ENCODE measurements at places on chromosomes 2 and 18.

DNA sequence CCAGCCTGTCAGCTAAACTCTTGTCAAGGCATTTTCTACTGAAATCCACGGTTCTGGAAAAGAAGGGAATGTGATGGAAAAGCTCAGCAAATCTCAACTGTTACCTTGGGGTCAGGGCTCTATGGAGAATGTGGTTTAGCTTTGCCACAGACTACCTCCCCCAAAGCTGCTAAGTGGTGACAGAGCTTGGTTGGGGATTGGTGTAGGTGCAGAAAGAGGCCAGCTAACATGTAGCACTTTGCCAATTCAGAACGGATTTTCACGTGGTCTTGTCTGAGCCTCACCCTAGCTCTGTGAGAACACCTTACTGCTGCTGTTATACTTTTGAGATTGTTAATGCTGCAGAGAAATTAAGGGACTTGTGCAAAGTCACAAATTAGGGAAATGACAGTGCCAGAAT, 331.1 kb downstream of the RND3 start:
- no peak for DNase-seq

- no peak for DNase-seq
These were observed 500.2 kb downstream of the EIPR1 start for GRCh38 chr2:2877427-2877826.

- DNase-seq = no peak
These were observed 171.2 kb downstream of the SPAG16 start for GRCh38 chr2:213455316-213456008.

- no peak for DNase-seq
These were observed 543.0 kb upstream of the TNP1 start for GRCh38 chr2:217402761-217403383.

- no peak for DNase-seq
These were observed 14.0 kb downstream of the ANXA4 start for GRCh38 chr2:69755862-69756467.

DNA sequence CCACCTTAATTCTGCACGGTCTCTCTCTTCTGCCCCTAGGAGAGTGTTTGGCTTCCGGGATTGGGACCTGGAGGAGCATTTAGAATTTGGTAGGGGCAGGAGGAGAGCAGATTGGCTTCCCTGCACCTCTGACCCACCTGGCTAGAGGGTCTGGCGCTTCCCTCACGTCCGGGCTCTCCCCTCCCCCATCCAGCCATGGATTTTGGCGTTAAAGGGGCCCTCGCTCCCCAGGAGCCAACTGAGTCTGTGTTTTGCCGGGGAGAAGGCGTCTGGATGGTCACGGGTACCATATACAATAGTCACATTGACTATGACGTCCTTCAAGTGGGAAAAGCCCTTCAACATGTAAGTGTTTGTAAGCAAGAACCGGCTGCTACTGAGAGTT, 6.6 kb downstream of the HOXD3 start:
- no peak for DNase-seq

- no peak for DNase-seq
These were observed 30.3 kb downstream of the FAM228A start for GRCh38 chr2:24205131-24205530.

DNA sequence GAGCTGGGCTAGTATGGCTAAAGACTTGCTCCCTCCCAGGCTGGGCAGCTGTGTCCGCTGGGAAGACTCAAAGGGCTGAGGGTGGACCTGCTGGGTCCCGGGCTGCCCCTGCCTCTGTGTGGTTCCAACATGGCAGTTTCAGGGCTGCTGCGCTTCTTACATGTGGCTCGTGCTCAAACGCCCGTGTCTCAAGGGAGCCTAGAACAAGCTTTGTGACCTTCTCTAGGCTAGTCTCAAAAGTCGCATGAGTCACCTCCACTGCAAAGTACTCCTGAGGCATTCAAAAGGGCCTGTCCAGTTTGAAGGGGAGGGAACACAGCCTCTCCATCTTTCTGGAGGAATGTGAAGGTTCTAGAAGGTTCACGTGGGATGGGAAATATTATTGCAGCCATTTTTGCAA, 44.7 kb upstream of the RAB31 start:
- DNase-seq = no peak

- no peak for DNase-seq
These were observed 15.5 kb upstream of the ABCB11 start for GRCh38 chr2:169046440-169047151.

- DNase-seq = no peak
These were observed 367.0 kb downstream of the RND3 start for GRCh38 chr2:150120326-150120955.

DNA sequence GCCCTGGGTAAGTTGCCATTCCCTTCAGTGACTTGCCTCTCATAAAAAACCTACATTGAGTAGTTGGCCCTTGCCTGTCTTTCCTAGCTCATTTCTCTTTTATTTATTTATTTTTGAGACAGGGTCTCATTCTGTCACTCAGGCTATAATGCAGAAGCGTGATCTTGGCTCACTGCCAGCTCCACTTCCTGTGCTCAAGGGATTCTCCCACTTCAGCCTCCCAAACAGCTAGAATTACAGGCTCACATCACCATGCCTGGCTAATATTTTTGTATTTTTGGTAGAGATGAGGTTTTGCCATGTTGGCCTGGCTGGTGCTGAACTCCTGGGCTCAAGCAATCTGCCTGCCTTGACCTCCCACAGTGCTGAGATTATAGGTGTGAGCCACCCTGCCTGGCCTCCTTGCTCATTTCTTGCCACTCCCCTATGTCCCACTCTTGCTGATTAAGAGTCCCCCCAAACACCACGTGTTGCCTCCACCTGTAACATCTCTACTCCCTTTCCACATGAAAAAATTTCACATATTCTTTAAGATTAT, 12.6 kb downstream of the EVA1A start:
- DNase-seq = no peak

GRCh38 chr2:238226698-238227586, 12.9 kb downstream of the HES6 start:
- DNase-seq = no peak

GRCh38 chr2:12716032-12716281, 779 bp upstream of the TRIB2 start:
- DNase-seq = peak; percentile 78

DNA sequence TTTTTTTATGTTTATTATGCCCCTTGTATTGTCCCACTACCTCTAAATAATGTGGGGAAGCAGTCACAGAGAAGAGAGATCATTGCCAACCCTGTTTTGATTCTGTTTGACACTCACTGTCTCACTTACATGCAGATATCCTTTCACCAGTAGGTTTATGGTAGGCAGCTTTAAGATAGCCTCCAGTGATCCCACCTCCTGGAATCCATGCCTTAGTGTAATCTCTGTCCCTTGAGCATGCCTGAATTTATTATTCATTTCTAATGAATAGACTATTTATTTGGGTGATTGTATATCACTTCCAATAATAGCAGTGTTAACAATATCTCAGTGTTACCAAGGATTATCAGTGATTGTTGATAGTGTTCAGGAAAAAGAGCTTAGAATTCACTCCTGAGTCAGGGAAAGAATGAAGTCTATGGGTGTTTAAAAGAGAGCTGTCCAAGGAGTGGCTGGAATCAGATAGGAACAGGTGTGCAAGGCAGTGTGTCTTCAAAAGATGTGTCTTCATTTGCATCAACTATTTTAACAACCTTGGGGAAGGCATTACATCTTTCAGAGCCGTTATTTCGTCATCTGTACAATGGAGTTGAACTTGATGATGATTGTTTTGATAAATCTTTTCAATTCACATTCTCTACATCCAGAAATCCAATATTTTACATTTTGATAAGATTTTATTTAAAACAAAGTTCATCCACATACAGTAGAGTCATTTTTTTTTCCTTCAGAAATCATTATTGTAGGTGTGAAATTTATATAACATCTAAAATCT, 31.9 kb downstream of the PKP4 start:
- no peak for DNase-seq

- no peak for DNase-seq
These were observed 103.3 kb downstream of the CTAGE1 start for GRCh38 chr18:22314420-22314819.

DNA sequence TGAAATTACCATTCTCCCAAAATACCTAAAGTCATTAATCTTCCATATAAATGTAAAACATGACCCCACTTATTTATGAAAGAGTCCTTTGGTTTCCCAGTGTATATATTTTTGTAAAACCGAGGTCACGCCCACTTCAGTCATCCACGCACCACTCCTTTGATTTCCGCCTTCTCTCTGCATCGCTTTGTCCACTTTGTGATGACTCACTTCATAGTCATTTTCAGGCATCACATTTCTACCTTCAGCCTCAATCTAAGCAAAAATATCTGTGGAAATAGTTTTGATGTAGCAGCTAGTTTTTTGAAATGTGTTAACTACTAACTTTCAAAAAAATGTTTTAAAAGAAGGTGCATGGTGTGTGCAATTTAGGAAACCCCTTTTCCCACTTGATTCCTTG, 793.5 kb upstream of the SOX11 start:
- no peak for DNase-seq

DNA sequence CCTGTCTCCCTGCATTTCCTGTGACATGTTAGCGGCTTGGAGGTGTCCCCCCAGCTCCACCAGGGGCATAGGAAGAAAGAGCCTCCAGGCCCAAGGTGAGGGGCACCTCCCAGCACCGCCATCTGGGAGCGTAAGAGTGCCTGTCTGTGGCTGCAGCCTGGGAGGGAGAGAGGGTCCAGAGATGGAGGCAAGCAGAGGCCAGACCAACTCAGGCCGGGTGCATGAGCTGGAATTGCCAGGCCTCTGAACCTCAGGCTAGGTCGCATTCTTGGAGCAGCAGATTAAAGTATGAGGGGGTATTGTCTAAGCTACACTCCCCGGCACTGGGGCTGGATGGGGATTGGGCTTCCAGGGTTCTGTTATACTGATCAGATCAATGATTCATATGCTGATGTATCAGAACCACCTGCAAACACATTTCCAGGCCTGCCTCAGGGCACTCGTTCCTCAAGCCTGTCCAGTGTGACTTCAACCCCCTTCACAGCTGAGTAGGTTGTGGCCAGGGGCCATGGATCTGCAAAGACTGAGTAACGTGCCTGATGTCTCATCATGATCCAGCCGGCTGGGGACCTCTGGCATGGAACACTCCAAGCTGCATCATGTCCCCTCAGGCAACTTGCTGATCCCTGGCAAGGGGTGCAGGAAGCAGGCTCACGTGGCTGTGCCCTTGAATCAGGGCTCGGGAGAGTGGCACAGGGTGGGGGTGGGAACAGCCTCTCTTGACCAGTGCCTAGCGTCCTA, 73.2 kb downstream of the HS1BP3 start:
- no peak for DNase-seq

GRCh38 chr2:74249406-74250122, 51.1 kb downstream of the MTHFD2 start:
- DNase-seq = no peak

- no peak for DNase-seq
These were observed 39.0 kb upstream of the BMPR2 start for GRCh38 chr2:202337151-202337550.

- no peak for DNase-seq
These were observed 75.6 kb downstream of the C1QL2 start for GRCh38 chr2:119082821-119083400.

GRCh38 chr2:179124282-179124681, 74.3 kb upstream of the CCDC141 start:
- no peak for DNase-seq

DNA sequence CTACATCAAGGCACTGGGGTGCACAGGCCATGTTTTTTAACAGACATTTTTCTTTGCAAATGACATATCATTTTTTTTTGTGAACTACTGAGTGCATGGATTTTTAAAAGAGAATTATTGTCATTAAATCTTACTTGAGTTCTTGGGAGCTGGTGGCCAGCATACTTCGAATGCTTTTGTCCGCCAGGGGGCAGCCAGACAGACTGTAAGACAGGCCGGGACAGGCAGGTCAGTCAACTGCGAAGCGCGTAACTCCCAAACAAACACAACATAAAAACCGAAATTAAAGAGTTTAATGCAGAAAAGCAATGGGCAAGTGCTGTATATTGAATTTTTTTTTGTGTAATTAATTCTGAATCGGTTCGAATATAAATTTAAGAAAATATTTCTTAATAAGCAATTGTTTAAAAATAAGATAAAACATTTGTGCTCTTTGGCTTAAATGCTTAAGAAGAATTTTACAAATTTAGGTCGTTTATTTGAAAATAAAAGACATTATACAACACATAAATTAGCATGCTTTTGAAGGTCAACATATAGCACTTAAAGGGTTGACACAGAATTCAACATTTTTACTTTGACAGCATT, 142.2 kb upstream of the PXDN start:
- DNase-seq = no peak

DNA sequence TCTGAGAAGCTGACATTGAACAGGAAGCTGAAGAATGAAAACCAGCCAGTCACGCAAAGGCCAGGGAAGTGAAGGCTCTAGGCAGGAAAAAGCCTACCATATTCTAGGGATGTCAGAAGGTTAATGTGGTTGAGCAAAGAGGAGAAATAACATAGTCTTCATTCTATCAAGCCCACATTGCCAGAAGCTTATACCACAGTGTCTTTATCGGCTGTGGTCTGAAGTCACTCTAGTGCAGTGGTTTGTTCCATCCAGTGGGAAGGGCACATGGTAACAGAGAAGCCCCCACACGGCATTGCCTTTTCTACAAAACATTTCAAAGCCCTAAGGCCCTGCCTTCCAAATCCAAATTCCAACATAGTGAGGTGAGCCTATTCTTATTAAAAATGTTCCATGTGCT, 311.3 kb downstream of the TNS1 start:
- peak; percentile 27 for DNase-seq

DNA sequence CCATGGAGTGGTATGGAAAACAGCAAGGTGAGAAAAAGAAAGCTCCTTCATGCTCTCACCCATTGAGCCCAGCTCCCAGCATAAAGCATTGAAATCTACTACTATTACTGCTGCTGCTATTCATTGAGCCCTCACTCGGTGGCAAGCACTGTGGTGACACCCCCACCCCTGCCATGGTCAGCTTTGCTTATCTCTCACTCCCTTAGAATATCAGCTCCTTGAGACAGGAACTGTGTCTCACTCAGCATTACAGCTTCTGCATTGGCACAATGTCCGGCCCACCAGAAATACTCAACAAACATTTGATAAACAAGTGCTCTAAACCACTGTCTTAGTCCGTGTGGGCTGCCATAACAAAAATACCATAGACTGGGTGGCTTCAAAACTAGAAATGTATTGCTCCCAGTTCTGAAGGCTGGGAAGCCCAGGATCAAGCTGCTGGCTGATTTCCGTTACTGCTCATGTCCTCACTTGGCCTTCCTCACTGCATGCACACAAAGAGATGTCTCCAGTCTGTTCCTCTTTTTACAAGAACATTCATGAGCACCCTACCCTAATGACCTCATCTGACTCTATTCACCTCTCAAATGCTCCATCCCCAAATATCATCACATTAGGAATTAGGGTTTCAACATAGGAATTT, 116.3 kb downstream of the ZBTB7C start:
- no peak for DNase-seq

DNA sequence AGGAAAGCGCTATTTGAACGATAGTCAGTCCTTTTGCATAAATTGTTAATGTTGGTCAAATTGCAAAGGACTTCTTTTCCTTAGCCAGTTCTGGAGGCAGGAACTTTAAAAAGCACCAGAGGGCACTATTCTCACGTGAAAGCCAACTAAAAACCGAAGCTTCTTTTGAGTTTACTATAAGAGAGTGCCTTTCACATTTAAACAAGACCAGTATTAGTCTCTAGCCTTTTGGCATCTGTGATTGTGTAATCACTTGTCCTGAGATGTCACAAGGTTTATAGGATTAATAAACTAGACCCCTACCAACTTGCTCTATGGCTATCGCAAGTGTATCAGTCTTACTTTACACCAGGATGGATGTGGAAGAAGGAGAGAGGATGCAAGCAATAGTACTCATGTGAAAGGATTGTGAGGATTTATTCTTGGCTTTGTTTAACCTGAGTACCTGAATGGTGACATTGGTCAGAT, 14.4 kb upstream of the STAT4 start:
- DNase-seq = no peak

- DNase-seq = no peak
These were observed 12.3 kb downstream of the SNED1 start for GRCh38 chr2:241010531-241011295.

GRCh38 chr2:10309286-10309685, 6.6 kb downstream of the HPCAL1 start:
- DNase-seq = no peak

All from suprapubic skin (tissue), 4 donors.